ENCODE measurements at places on chromosomes 2 and 18. TPM values are rescaled to one million over a fixed set of nuclear protein-coding genes. Genes with fewer than 3 reads are reported as not detected.
A peak's percentile ranks its signal among the peaks of the same experiment; 100 is the strongest.

KLHL29 gene
- 0.67 TPM for total RNA-seq

DNA sequence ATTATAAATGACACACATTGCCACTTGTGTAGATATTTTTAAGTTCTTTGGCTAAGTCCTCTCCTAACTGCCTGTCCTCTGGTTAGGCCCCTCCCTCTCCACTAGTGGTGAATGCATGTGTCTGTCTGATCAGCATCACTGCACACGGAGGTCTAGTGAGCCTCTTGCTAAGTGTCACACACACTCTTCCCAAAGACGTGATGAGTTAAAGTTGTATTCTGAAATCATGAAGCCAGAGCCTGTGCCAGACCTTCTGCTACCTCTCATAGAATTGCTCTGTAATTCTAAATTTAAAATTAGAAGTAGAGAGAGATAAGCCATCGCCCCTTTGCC, 41.3 kb downstream of the RALB start:
- DNase-seq, result no peak

DNA sequence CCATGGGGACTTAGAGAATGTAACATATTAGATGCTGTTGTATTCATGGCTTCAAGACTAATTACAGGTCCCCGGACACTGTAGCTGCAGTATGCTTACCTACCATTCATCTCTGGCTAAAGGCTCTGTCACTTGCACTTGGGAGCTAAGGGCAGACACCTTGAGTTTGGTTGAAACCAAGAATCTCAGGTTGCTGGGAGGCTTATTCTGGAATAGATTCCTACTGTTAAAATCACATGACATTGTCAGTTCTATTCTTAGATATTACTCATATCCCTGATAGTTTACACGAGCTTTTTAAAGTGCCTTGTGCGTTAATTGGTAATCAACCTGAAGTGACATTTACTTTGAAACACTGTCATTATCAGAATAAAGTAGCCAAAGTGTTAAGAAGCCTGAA, 73.0 kb upstream of the EPB41L5 start:
- DNase-seq, result no peak

LDLRAD4 gene
- 1.9 TPM for total RNA-seq

- DNase-seq, result peak; percentile 15
Observed at GRCh38 chr2:36369716-36370115, 14.1 kb downstream of the CRIM1 start.

FBXO41 gene
- total RNA-seq, result 2.2 TPM

GRCh38 chr2:128798502-128799283, 480.0 kb upstream of the HS6ST1 start:
- DNase-seq, result no peak

All from M059J (cell line).